ENCODE measurements at places on chromosomes 2 and 18. TPM values are rescaled to one million over a fixed set of nuclear protein-coding genes. Genes with fewer than 3 reads are reported as not detected.

The LHCGR gene
- total RNA-seq: not detected

- DNase-seq: no peak
Measured at GRCh38 chr2:240792629-240793312, 27.2 kb downstream of the KIF1A start.

The MYO7B gene
- not detected for total RNA-seq

The ITGB6 gene
- total RNA-seq: 152 TPM

The C2orf80 gene
- not detected for total RNA-seq

The DTNA gene
- 74.3 TPM for total RNA-seq
